ENCODE measurements at places on chromosomes 5 and 9. TPM values are rescaled to one million over a fixed set of nuclear protein-coding genes. Genes with fewer than 3 reads are reported as not detected.

GRCh38 chr5:142677198-142677597 lies 8.7 kb downstream of the FGF1 start:
- H3K36me3 ChIP-seq, result no peaks in the 10 kb centered on the region
- H3K27me3 ChIP-seq, result peaks cover 6% of the 10 kb centered on the region
- no peak overlapping the region for H3K4me3 ChIP-seq
- DNase-seq, result no peak
- no peak overlapping the region for H3K27ac ChIP-seq

- H3K36me3 ChIP-seq, result no peaks in the 10 kb centered on the region
- no peaks in the 10 kb centered on the region for H3K4me1 ChIP-seq
- no peak overlapping the region for H3K27ac ChIP-seq
- H3K27me3 ChIP-seq, result no peaks in the 10 kb centered on the region
- H3K4me3 ChIP-seq, result no peak overlapping the region
Observed at GRCh38 chr9:8329561-8330283, 530.1 kb upstream of the DMAC1 start.

DNA sequence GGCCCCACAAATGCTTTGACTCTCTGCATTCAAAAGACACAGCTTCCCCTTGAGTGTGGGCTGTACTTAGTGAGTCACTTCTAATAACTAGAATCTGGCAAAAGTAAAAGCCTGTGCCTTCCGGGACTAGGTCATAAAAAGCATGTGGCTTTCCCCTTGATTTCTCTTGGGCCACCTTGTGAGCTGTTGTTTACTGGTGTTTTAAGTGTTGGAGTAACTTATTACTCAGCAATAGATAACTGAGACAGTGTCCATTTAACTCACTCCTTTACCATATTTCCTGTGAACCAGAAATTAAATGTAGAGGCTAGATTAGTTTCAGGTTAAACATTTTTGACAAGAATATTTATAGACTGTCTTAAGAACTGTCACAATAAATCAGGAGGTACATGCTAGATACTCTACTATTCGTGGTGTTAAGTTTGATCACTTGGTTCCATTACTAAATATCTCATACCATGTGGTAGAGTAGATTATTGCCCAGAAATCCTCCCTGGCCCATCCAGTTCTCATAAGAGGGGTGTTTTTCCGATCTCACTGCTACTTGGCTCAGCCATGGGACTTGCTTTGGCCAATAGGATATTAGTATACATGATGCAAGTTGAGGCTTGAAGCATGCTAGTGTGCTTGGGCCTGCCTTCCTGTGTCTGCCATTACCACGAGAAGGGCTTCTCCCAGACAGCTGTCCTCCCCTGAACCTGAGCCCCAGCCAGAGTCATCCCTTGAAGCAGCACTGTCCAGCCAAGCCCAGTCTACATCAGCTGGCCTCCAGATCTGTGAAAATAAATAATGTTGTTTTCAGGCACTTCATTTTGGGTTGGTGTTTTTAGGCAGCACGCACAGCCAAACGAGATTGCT lies 10.4 kb upstream of the CMBL start:
- no peaks in the 10 kb centered on the region for H3K4me1 ChIP-seq
- H3K4me3 ChIP-seq, result no peak overlapping the region
- DNase-seq, result no peak
- H3K27me3 ChIP-seq, result no peaks in the 10 kb centered on the region
- no peak overlapping the region for H3K27ac ChIP-seq
- H3K36me3 ChIP-seq, result no peaks in the 10 kb centered on the region

GRCh38 chr5:126002222-126002897 lies 420.8 kb upstream of the GRAMD2B start:
- no peak for DNase-seq
- H3K4me3 ChIP-seq, result no peak overlapping the region
- no peaks in the 10 kb centered on the region for H3K4me1 ChIP-seq
- no peaks in the 10 kb centered on the region for H3K27me3 ChIP-seq
- no peak overlapping the region for H3K27ac ChIP-seq
- no peaks in the 10 kb centered on the region for H3K36me3 ChIP-seq

- H3K36me3 ChIP-seq, result no peaks in the 10 kb centered on the region
- no peak overlapping the region for H3K27ac ChIP-seq
- peaks cover 4% of the 10 kb centered on the region for H3K4me1 ChIP-seq
- no peak for DNase-seq
- H3K27me3 ChIP-seq, result peaks cover 3% of the 10 kb centered on the region
Observed at GRCh38 chr5:133697536-133698258, 85.4 kb upstream of the FSTL4 start.

DNA sequence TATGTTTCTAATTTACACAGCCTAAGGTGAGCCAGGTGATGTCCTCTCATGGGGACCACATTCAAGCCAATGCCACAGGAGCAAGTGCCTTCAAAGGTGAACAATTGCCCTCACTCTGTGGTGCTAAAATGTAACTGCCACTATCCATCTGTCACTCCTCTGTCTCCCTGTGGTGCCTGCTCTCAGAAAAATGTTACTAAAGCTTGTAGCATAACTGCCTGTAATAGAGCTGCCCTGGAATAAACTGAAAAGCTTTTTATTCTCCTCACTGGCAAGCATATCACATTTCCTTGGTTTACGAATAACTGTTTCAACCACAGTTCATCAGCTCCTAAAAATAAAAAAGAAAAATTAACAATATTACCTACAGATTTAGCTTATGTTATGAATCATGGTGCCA lies 142.4 kb downstream of the ST8SIA4 start:
- H3K36me3 ChIP-seq, result no peaks in the 10 kb centered on the region
- no peak overlapping the region for H3K27ac ChIP-seq
- H3K4me1 ChIP-seq, result no peaks in the 10 kb centered on the region
- no peak for DNase-seq
- H3K4me3 ChIP-seq, result no peak overlapping the region
- H3K27me3 ChIP-seq, result peaks cover 19% of the 10 kb centered on the region

GRCh38 chr9:71859939-71860338 lies 51.1 kb downstream of the ABHD17B start:
- H3K27me3 ChIP-seq, result no peaks in the 10 kb centered on the region
- no peak overlapping the region for H3K27ac ChIP-seq
- H3K4me3 ChIP-seq, result no peak overlapping the region
- peaks cover 43% of the 10 kb centered on the region for H3K36me3 ChIP-seq
- H3K4me1 ChIP-seq, result peaks cover 20% of the 10 kb centered on the region

- no peaks in the 10 kb centered on the region for H3K36me3 ChIP-seq
- H3K4me1 ChIP-seq, result no peaks in the 10 kb centered on the region
- no peak overlapping the region for H3K4me3 ChIP-seq
- H3K27ac ChIP-seq, result no peak overlapping the region
Observed at GRCh38 chr9:32705059-32705458, 69.6 kb upstream of the TAF1L start.

- no peaks in the 10 kb centered on the region for H3K36me3 ChIP-seq
- H3K27me3 ChIP-seq, result peaks cover 30% of the 10 kb centered on the region
- H3K27ac ChIP-seq, result no peak overlapping the region
- DNase-seq, result no peak
Observed at GRCh38 chr5:74951865-74952264, 85.7 kb upstream of the FAM169A start.

- peaks cover 19% of the 10 kb centered on the region for H3K36me3 ChIP-seq
- H3K27ac ChIP-seq, result no peak overlapping the region
- no peaks in the 10 kb centered on the region for H3K27me3 ChIP-seq
- DNase-seq, result no peak
- H3K4me1 ChIP-seq, result no peaks in the 10 kb centered on the region
Observed at GRCh38 chr5:103094737-103095136, 25.2 kb downstream of the GIN1 start.

GRCh38 chr5:73812457-73812856 lies 186.5 kb downstream of the ARHGEF28 start:
- H3K4me1 ChIP-seq, result no peaks in the 10 kb centered on the region
- H3K27me3 ChIP-seq, result peaks cover 9% of the 10 kb centered on the region
- no peak for DNase-seq
- no peak overlapping the region for H3K27ac ChIP-seq
- no peak overlapping the region for H3K4me3 ChIP-seq
- H3K36me3 ChIP-seq, result no peaks in the 10 kb centered on the region

- no peaks in the 10 kb centered on the region for H3K27me3 ChIP-seq
- no peaks in the 10 kb centered on the region for H3K36me3 ChIP-seq
- H3K27ac ChIP-seq, result no peak overlapping the region
- DNase-seq, result no peak
Observed at GRCh38 chr5:165349735-165350134, 1844.3 kb downstream of the MAT2B start.

GRCh38 chr5:151470439-151470838 lies 23.0 kb downstream of the SLC36A1 start:
- H3K27me3 ChIP-seq, result no peaks in the 10 kb centered on the region
- no peak overlapping the region for H3K27ac ChIP-seq
- H3K36me3 ChIP-seq, result peaks cover 9% of the 10 kb centered on the region
- no peak overlapping the region for H3K4me3 ChIP-seq

TRIM7 gene
- total RNA-seq, result 2.7 TPM

THBS4 gene
- 2.1 TPM for total RNA-seq

GHR gene
- total RNA-seq, result not detected

RAPGEF6 gene
- 34.9 TPM for total RNA-seq

SPINK13 gene
- total RNA-seq, result not detected
